ENCODE measurements at places on chromosomes 11 and 22. TPM values are rescaled to one million over a fixed set of nuclear protein-coding genes. Genes with fewer than 3 reads are reported as not detected.

Gene TYMP
- 76.8 TPM for total RNA-seq

DNA sequence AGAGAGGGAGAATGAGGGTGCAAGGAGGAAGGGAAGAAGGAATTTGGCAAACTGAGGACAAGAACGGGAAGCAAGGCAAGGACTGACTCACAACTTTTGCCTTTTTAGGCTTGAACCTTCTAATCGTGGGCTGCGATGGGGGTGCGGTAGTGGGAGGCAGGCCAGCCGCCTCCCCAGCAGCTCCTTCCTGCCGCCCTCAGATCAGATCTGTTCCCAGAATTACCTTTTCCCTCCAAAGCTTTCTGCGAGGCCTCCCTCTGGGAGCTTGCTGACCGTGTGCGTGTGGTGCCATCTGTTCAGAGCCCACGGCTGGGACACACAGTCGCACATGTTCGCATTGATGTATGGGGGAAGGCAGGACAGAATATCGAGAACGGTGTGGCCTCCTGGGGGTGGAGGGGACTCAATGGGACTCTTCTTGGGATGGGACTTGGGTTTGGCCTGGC is 86.9 kb upstream of the PARVA start:
- no peak for DNase-seq

DNA sequence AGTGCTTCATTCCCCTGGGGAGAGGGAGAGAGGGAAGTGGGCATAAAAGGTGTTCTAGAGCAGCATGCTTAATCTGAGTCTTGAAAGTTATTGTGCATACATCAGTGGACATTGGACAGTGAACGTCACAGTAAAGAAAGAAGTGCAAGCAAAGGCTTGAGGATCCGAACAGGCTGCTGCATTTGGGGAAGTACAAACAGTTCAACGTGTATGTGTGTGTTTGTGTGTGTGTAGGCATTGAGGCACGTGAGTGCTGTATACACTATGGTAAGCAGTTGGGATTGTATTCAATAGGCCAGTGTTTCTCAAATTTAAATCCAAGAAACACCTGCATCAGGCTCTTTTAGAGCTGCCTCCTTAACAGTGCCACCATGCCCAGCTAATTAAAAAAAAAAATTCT is 10.4 kb upstream of the EIF3M start:
- DNase-seq, result no peak

Gene SEC14L6
- not detected for total RNA-seq

GRCh38 chr22:17164392-17165024 is 5.4 kb upstream of the HDHD5 start:
- DNase-seq, result no peak

- no peak for DNase-seq
These were observed 76.7 kb downstream of the FAR1 start for GRCh38 chr11:13745165-13745564.

DNA sequence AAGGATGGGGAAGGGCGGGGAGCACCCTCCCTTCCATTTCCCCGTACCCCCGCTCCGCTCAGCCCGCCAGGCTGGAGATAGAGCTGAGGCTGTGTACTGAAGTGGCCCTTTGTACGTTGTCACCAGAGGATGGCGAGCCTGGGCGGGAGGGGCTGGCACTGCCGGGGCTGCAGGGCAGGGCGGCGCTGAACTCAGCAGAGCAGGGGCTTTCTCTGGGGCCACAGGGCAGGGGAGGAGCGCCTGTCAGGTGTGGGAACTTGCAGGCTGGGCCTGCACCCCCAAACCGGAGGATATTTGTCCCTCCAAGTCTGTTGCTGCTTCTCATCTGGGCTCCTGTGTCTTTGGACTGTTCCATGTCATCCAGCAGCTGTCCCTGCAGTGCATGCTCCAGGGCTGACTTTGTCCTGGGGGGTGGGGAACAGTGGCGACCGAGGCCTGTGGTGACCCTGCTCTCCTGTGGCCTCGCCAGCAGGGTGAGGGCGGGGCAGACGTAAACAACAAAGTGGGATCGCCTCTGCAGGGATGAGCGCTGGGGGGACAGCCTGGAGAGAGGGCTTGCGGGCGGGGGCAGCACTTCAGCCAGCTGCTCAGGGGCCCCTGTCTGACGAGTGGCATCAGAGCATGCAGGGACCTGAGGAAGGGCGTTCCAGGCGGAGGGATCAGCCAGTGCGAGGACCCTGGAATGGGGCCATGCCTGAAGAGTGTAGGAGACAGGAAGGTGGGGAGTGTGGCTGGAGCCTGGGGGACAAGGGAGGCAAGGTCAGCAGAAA is 13.1 kb downstream of the MGAT3 start:
- DNase-seq, result no peak

- no peak for DNase-seq
These were observed 22.3 kb downstream of the TTLL1 start for GRCh38 chr22:43066844-43067385.
